NCI-H146 (cell line): ENCODE measurements at places on chromosomes 13 and 19.

DNA sequence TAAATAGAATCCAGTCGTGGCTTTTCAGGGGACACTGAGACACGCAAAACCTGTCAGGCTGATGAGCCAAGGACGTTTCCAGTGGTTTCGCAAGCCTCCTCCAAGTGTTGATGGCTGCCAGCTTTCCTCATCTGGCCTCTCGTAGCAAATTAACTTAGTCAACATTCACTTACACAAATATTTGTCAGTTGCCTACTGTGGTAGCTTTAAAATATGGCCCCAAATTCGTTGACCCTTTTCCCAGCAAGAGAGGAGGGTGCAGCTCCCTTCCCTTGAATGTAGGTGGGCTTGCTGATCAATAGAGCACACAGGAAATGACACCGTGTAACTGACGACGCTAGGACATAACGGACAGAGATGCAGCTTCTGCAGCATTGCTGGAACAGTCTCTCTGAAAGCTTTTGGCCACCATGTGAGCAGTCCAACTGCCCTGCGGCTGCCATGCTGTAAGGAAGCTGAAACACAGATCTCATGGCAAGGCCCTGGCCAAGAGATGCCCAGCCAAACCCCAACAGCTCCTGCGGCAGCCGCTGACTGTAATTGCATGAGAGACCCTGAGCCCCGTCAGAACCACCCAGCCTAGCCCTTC lies 5.5 kb upstream of the RANBP3 start:
- no peak for DNase-seq

- no peak for DNase-seq
Measured at GRCh38 chr19:55300886-55301458, 17.2 kb downstream of the BRSK1 start.

DNA sequence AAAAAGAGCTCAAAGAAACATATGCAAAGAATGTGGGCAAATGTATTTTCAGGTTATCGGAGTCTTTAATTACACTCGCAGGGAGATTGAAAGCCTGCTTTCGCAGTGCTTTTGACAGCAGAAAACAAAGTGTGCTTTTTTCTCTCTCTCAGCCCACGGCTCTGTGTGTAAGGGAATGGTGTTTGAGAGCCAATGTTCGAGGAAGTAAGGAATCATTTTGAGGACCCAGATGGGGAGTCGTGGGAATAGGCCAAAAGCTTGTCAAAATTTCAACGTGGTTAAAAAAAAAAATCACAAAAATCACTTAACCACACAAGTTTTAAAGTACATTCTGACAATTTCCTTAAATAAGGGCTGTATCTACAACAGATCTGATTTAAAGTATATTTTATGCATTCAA lies 197.1 kb upstream of the IRS2 start:
- DNase-seq: no peak

GRCh38 chr13:105048677-105049076 lies 1486.8 kb downstream of the EFNB2 start:
- no peak for DNase-seq

DNA sequence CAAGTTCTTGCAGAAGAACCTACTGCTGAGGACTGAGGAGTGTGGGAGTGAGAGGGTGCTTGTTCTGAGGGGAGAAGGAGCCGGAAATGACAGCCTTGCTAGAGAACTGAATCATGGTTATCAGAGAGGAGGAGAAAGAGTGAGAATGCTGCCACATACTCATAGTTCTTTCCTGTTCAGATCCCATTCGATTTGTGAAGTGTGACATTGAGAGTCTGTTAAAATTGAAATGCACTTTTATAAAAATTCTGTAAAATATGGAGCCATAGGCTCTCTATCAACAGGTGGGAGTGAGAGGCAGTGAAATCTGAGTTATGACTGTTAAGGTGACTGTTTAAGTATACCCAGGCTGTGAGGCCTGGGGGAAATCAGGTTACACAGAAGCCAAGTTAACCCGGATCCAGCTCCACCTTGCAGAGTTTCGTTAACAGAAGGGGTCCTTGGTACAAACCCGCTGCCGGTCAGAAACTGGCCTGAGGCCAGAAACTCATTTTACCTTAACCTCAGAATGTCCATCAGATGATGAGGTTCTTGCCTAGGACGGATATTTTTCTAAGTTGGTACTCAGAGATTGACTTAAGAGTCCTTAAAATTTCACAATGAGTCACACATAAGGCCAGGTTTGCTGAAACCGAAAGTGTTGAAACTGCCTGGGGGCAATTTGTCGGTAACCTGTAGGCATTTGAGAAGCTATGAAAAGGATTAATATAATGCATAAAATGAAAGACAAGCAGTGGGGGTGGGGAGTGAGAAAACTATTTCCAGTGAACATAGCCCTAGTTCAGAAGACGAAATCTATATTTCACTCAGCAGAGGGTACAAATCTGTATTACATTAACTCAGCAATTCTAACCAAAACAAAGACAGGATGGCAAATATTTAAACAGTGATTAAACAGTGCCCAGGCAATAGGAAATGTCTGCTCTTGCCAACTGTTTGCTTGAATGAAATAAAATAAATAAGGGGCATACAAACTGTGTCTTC lies 350.5 kb downstream of the KCNRG start:
- peak; percentile 84 for DNase-seq

DNA sequence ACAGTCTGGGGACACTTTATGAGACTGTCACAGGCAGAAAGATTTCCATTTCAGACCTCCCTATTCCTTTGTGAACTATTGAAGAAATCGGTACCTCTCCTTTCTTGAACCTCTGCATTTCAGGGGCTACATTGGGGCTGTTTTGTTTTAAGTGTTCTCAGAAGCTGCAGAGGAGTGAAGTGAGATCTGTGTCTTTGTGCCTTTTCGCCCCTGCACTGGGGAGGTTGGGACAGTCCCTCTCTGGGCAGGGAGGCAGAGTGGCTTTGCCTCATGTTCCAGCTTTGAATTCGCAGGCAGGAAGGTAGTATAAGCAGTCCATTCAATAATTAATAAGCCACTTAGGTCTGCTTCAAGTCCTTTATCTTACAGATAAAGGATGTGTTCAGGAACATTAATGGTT lies 9.5 kb upstream of the AMER2 start:
- DNase-seq: no peak

GRCh38 chr19:36460046-36460445 lies 29.3 kb downstream of the ZNF566 start:
- no peak for DNase-seq

DNA sequence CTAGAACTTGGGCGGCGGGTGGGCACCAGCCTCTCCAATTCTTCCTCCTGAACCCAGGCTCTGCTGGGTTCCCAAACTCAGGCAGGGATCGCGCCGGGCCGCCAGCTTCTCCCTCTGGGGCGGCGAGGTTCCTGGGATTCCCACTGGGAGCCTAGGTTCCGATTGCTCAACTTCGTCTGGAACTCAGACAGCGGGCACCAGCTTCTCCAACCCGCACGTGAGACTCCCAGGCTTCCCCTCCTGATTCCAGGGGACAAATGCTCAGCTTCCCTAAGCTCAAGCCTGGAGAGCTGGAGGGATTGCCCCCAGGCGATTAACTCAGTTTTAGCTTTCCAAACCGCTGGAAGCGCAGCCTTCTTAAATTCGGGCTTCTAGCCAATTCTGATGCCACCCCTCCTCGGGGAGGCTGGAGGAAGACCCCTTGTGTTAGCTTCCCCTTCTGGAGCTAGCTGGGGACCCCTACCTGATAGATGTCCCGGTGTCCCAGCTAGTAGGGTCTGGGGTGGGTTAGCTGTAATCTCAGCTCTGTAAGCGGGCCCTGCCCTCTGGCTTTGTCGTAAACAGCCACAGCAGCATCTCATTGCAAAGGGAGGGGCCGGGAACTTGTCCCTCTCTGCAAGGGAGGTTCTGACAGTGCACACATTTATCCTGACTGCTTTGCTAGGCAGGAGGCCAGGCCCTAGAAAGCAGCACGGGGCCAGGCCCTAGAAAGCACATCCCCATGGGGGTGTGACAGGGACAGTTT lies 671 bp downstream of the MCOLN1 start:
- DNase-seq: no peak

GRCh38 chr13:113143466-113144254 lies 14.8 kb upstream of the PROZ start:
- DNase-seq: no peak

DNA sequence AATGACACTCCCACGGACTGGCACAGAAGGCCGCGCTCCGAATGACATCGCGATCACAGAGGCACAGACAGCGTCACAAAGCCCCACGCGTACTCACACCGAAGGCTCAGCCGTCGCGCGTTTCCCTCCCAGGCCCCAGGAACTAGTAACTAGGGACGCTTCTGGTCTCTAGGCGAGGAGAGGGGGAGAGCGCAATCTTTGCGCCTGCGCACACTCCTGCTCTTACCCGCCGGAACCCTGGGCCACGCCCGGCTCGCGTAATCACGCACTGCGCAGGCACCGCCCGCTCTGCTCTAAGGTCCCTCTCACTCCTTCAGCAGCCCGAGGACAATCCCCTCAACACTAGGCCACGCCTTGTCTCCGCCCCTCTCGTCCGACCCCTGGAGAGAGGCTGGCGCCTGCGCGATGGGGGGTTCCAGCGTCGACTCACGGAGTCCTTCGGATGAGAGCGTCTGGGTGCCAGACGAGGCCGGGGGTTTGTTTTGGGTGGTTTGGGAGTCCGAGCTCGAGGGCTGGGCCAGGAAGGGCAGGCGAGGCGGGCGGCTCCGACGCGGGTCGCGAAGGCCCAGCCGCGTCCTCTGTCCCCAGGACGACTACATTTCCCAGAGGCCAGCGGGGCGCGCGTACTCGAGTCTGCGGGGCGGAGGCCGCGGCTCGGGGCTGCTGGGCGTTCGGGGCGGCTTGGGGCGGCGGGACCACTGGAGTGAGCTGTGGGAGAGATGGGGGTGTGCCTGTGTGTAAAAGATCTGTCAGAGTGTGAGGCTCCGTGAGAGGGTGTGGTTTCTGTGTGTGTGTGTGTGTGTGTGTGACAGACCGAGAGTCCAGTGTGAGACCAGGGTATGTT lies at the start of gene ZNF471:
TSS of gene ZNF471 (plus strand) at position 410 of the 844 bp plus-strand sequence. CDS start 3,717 bp downstream, outside the sequence.
- DNase-seq: peak; percentile 92

DNA sequence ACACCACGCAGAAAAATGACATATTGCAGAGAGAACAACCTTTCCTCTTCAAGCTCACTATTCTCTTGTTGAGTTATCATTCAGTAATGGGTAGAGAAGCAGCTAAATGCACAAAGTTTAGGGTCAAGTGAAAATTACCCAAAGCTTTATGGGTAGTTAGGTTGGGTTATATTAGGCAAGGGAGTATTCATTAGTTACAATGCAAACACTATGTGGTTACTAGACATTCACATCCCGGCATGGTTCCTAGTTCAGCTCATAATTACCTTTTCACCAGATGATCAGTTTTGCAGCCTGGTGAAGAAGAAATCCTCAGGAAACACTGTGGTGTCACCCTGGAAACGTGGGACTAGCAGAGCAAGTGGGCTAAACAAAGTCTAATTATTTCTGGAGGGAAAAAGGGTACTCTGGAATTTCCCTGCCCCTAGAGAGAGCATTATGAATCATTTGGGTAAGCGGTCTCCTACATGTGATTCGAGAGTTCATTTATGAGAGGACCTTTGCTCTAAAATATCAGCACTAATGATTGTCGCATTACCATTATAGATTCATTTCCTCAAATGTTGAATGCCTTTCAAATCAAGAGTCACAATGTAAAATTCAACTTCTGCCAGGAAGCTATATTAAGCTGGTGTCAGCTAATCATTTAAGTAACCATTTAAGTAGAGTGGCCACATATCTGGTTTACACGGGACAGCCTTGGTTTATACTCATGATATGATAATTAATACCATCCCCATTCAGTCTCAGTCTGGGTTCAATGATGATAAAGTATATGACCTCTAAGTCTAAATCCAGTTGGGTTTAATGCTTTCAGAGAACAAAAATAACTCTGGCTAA lies 1208.0 kb downstream of the DIAPH3 start:
- no peak for DNase-seq

DNA sequence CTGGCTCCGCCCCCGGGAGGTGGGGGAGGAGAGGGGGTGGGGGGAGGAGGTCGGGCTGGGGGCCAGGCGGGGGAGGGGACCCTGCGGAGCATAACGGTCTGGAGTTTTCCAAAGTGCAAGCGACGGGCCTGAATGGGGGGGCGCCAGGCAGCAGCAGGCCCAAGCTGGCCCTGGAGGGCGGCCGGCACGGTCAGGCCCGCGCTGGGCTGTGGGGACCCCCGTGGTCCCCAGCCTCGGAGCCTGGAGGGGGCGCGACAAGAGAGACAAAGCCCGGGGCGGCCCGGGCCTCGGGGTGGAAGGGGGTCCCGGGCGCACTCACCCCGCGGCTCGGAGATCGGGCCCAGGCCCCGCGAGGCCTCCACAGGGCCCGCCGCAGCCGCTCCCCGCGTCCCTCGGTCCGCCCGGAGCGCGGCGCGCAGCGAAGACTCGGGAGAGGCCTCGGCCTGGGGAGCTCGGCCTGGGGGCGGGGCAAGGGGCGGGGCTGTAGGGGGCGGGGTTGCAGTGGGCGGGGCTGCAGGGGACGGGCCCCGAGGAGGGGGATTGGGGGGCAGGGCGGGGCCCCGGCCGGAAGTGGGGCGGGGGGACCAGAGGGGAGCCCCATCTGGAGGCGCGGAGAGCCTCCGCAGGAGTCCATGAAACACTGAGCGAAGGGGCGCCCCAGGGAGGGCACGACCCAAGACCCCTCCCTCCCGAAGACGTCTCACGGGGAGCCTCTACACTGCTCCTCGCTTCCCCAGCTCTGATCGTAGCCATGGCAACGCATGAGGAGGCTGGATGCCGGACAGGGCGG lies 47.6 kb downstream of the PTPRS start:
- peak; percentile 27 for DNase-seq

DNA sequence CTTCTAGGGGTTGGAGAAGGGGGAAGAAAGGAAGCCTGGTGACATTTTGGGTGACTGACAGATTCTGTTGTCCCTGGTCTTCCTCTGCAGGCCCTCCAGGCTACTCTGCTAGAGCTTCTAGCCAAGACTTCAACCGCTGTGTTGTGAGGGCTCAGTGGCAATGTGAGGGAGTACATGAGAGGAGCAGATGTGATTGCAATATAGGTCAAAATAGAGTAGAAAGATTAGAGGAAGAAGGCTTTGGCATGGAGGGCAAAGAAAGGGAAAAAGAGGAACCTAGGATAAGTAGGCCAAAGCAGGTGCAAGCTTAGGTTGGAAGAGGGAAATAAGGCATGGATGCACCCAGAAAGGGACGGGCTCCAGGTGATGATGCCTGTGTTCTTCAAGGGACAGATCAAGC lies 216.9 kb downstream of the RGCC start:
- DNase-seq: no peak

GRCh38 chr13:43331672-43332071 lies 308.3 kb downstream of the DNAJC15 start:
- no peak for DNase-seq

DNA sequence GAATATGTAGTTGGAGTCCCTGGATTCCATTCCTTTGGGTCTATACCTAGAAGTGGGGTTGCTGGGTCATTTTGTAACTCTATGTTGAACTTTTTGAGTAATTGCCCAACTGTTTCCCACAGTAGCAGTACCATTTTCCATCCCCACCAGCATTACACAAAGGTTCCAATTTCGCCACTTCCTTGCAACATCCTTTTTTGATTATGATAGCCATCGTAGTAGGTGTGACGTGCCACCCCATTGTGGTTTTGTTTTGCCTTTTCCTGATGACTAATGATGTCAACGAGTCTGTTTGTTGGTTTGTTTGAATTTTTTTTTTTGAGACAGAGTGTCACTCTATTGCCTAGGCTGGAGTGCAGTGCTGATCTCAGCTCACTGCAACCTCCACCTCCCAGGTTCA lies 3.3 kb upstream of the PEX11G start:
- no peak for DNase-seq

GRCh38 chr13:113562085-113562749 lies 22.3 kb upstream of the TFDP1 start:
- peak; percentile 84 for DNase-seq
